Inflammatory macrophage treated with lipopolysaccharide for 4 hours (primary cell): ENCODE measurements at places on chromosomes 13 and 19.
A peak's percentile ranks its signal among the peaks of the same experiment; 100 is the strongest.

DNA sequence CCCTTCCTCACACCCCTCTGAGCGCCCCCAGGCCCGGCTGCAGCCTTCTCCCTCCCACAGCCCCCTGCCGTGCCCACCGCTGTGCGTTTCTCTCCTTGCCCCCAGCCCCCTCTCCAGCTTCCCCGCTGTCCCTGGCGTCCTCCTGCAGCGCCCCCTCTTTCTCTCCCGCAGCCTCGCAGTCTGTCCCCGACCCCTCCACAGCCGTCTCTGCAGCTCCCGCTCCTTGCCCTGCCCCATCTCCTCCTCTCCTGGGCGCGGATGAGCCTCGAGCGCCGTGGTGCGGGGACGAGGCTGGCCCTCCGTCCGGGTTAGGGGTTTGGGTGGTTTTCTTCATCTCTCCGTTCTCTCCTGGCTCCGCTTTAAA lies 1.1 kb downstream of the KMT5C start:
- peak; percentile 15 for DNase-seq

GRCh38 chr13:33758113-33758512 lies 59.8 kb upstream of the RFC3 start:
- DNase-seq = no peak

- no peak for DNase-seq
These were observed 341.4 kb downstream of the LIG4 start for GRCh38 chr13:107873926-107874325.

DNA sequence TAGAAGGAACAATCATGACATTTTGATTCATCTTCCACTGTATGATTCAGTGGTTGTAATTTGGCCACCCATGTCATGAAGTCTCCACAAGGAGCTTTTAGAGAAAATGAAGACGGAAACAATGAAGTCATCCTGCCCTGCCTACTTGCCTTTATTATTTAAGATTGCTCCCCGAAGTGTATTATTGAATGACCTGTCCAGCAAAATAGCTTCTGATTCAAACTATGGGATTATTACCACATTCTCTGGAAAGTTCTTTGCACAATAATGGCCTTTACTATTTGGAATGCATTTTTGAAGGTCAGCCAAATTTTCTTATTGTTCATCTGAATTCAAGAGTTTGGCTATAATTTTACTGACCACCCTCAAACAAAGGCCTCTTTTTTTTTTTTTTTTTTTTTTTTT lies 77.8 kb upstream of the RFC3 start:
- DNase-seq = peak; percentile 37

DNA sequence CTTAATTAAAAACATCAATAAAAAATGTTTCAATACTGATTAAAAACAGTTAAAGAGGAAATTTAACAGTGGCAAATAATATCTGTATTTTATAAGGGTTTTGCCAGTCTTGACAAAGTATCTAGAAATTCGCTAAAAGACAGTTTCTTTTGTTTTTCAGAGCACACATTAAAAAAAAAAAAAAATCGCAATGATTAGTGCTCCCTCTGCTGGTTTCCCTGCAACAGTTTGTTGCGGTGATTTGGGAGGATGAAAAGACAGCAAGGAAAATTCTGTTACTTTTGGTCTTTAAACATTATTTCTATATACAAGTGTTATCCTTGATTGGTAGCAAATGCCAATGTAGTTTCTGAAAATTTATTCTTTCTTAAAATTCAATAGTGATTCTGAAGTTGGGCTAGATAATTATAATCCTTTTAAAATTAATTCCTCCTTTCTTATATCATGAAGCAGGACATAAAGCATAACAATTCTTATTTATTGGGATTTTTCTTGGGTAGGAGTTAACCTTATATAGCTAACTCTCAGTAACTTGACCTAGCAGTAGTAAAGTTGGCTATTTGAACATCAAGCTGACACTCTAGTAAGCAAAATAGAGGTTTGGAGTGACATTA lies 23.1 kb upstream of the SPRY2 start:
- peak; percentile 45 for DNase-seq

GRCh38 chr19:28377077-28377476 lies 835.9 kb downstream of the UQCRFS1 start:
- no peak for DNase-seq

DNA sequence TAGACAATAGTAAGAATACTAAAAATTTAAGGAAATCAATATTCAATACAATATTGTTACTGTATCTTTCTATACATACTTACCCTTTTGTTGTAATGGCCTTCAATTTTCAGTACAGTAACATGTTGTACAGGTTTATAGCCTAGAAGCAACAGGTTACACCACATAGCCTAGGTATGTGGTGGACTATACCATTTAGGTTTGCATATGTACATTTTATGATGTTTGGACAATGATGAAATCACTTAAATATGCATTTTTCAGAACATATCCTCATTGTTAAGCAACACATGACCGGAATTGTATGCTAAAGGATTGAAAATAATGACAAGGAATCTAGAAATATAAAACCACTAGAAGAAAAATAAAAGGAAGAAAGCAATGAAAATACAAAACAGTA lies 611.4 kb downstream of the DACH1 start:
- no peak for DNase-seq

DNA sequence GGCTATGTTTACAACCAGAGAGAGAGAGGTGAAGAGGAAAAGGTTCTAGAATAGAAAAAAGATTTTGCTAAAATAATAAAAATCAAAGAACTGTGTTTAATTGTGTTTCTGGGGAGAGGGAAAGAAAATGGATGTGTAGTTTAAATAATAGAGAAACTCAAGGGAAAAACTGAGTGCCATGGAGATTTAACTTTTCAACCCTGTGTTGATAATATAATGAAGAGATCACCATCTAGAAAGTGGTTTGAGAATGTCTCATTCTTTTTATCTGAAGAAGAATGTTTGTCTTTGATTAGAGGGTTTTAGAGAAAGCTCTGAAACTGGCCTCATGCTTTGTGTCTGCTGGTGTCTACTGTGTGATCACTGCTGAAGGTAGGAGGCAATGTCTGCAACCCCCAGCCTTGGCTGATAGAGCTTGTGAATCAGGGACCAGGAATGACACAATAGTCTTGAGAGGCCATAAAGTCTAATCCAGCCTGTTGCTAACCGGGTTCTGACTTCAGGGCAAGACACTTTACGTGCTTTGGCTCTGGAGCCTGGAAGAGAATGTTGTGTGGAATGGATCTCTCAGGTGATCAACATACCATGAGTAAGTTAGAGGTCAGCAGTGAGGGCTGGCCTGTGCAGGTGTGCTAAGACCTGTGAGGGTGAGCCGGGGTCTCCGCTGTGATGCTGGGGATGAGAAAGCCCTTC lies 5.4 kb downstream of the COL4A2 start:
- no peak for DNase-seq

DNA sequence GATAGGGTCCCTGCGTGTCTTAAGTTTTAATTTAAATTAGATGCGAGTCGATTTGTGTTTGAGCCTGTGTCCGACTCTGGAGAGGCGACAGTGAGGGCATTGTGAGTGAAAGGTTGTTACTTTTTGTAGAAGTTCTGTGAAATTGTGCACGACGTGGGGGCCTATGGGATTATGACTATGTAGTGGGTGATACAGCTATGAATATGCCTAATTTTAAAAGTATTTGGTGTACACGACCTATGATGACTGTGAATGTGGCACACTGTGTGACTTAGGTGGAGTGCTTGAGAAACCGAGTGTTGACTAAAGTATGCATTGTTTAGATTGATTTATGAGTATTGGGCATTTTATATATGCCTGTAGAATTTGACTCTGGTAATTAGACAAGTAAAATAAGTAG lies 646 bp downstream of the ZNF567 start:
- DNase-seq = no peak

GRCh38 chr19:8343483-8343844 lies 402 bp upstream of the KANK3 start:
- DNase-seq = no peak

DNA sequence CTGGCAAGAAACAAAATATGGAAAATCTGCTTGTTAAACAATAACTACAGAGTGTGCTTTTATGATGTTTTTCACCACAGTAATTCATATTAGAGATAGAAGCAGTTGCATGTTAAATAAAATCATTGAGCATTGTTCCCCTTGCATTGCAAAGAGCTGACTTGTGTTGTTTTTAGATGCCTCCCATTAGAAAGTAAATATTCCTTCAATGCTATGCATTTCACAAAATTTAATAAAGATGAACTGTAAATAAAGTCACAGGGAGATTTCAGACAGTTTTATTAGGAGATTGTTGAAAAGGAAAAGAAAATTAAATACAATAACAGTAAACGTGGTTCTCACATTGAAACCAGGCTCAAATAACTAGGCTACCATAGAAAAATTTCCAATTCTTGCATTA lies 429.3 kb downstream of the DACH1 start:
- DNase-seq = no peak

DNA sequence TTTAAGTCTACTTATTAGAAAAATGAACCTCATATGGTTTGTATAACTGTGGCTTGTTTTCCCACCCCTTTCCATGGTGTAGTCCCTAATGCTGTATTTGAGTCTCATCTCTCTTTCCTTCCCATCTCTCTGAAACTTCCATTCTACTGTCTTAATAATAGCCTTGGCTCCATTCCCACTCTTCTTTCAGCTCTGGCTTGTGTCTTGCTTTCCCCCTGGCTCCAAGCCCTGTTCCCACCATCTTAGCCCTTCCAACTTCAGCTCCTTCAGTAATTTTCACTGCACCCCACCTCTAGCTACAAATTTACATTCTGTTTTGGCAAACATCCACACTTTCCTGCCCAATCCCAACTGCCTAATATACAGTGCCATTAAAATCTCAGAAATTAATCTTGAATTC lies 137.5 kb downstream of the SLITRK6 start:
- DNase-seq = no peak

- DNase-seq = no peak
These were observed 40.6 kb downstream of the TNFSF11 start for GRCh38 chr13:42614436-42615035.

- peak; percentile 40 for DNase-seq
These were observed 401.2 kb downstream of the IRS2 start for GRCh38 chr13:109385242-109385560.

GRCh38 chr13:41562083-41562482 lies 104.7 kb downstream of the RGCC start:
- no peak for DNase-seq

DNA sequence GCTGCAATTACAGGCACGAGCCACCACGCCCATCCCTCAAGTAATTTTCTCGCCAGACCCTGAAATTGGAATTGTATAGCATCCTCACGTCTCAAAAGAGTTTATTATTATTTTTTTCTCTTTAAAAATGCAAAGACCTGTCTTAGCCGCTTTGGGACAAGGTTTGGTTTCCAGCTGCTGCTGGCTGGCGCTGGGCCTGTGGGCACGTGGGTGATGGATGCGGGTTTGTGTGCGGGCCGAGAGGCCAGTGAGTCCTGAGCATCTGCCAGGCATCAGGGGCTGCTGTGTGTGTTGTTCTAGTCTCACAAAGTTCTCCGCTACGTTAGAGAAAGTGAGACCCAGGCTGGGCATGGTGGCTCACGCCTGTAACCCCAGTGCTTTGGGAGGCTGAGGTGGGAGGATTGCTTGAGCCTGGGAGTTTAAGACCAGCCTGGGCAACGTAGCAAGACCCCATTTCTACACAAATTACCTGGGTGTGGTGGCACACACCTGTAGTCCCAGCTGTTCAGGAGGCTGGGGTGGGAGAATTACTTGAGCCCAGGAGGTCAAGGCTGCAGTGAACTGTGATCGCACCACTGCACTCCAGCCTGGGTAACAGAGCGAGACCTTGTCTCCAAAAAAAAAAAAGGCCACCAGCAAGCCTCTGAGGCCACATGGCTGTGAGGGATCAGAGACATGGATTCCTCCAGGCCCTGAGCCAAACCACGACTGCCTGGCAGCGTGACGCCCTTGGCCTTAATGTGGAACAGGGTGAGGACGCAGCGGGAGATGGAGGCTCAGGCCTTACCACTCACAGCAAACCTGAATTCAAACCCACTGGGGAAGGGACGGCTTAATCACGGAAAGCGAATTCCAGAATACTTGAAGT lies 4.7 kb upstream of the TMPRSS9 start:
- DNase-seq = no peak

DNA sequence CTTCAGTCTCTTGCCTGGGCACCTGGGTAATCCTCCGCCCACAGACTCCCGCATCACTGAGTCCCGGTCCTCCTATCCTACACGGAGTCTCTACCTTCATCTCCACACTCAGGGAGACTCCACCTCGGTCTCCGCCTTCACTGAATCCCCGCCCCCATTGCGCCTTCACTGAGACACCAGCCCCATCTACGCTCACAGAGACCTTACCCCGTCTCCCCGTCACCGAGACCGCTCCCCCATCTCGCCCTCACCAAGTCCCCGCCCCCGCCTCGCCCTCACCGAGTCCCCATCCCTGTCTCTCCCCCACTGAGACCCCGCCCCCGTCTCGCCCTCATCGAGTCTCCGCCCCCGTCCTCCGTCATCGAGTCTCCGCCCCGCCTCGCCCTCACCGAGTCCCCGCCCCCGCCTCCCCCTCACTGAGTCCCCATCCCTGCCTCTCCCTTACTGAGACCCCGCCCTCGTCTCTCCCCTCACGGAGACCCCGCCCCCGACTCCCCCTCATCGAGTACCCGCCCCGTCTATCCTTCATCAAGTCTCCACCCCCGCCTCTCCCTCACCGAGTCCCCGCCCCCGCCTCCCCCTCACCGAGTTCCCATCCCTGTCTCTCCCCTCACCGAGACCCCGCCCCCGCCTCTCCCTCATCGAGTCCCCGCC lies 23.1 kb upstream of the ZNF846 start:
- peak; percentile 90 for DNase-seq

DNA sequence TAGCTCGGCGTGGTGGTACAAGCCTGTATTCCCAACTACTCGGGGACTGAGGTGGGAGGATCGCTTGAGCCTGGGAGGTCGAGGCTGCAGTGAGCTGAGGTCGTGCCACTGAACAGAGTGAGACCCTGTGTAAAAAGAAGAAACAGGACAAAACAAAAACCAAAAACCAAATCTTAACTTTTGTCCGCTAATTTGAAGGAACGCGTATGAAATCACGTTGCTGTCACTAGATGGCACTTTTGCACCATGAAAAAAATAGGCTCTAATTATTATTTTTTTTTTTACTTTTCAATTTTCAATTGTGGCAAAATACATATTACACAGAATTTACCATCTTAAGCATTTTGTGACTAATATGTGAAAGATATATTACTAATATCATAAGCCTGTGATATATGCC lies 17.6 kb upstream of the ZNF835 start:
- DNase-seq = no peak
